Aorta (tissue), 5 donors: ENCODE measurements at places on chromosomes 16 and 17. TPM values are rescaled to one million over a fixed set of nuclear protein-coding genes. Genes with fewer than 3 reads are reported as not detected.

GRCh38 chr16:17766012-17766411 is 295.3 kb upstream of the XYLT1 start:
- no peaks in the 10 kb centered on the region for H3K36me3 ChIP-seq
- H3K4me3 ChIP-seq, result no peak overlapping the region
- H3K4me1 ChIP-seq, result no peaks in the 10 kb centered on the region
- DNase-seq, result no peak
- H3K27ac ChIP-seq, result no peak overlapping the region

DNA sequence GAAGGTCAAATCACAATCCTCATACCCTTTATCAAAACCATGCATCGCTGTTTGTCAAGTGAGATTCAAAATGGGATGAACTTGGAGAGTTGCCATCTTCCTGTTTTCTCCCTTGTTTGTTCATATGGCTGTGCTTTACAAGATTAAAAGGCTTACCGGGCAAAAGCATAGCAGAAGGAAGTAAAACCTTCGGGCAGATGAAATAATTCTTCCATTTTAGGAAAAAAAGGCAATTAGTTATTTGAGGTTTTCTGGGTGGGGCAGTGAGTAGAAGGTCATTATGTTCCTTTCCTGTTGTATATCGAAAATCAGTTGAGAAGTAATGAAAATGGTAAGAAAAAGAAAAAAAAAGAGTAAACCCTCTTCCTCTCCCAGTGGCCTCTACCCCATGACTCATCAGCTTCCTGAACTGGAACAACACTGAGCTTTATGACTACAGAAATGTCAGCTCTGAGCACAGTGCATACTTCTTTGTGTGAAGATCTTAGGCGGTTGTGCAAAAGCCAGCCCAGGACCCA is 369.2 kb downstream of the CDH13 start:
- H3K36me3 ChIP-seq, result no peaks in the 10 kb centered on the region
- no peaks in the 10 kb centered on the region for H3K4me1 ChIP-seq
- DNase-seq, result no peak
- no peak overlapping the region for H3K4me3 ChIP-seq
- H3K27ac ChIP-seq, result peak overlapping the region; percentile 60

The CIBAR2 gene
- total RNA-seq, result not detected

GRCh38 chr17:30221346-30221745 is 14.2 kb downstream of the SLC6A4 start:
- H3K36me3 ChIP-seq, result no peaks in the 10 kb centered on the region
- H3K27me3 ChIP-seq, result no peaks in the 10 kb centered on the region
- no peak overlapping the region for H3K27ac ChIP-seq
- H3K4me3 ChIP-seq, result no peak overlapping the region

- no peaks in the 10 kb centered on the region for H3K27me3 ChIP-seq
- H3K4me3 ChIP-seq, result no peak overlapping the region
- no peak for DNase-seq
Measured at GRCh38 chr16:25083701-25084100, 27.8 kb upstream of the LCMT1 start.

The GDPD1 gene
- 3.8 TPM for total RNA-seq

The TEX14 gene
- 0.16 TPM for total RNA-seq

The NPW gene
- total RNA-seq, result not detected

The TRIM65 gene
- total RNA-seq, result 15.1 TPM

- H3K27me3 ChIP-seq, result no peaks in the 10 kb centered on the region
- no peak overlapping the region for H3K4me3 ChIP-seq
- DNase-seq, result no peak
- H3K4me1 ChIP-seq, result no peaks in the 10 kb centered on the region
Measured at GRCh38 chr16:59046335-59046734, 312.2 kb upstream of the GOT2 start.

GRCh38 chr17:36501963-36502362 is 15.5 kb downstream of the ZNHIT3 start:
- no peak for DNase-seq
- no peak overlapping the region for H3K27ac ChIP-seq
- no peak overlapping the region for H3K4me3 ChIP-seq
- no peaks in the 10 kb centered on the region for H3K36me3 ChIP-seq
- no peaks in the 10 kb centered on the region for H3K4me1 ChIP-seq
